ENCODE measurements at places on chromosomes 3 and 15.

DNA sequence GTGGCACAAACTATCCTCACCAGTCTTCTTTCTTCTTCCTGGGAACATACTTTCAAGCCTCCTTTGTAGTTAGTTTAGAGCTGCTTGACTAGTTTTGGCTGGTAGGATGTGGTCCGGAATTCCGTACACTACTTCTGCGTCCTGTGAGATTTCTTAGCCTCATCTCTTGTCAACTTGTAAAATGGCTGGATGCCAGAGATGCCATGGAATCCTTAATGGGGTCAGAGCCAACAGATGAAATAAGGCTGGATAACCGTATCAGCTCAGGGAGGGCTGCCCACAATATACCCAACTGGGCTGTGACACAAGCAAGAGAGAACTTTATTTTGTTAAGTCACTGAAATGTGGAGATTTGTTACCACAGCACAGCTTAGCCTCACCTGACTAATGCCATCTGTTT, 466.9 kb upstream of the MDFIC2 start:
- no peak for DNase-seq

DNA sequence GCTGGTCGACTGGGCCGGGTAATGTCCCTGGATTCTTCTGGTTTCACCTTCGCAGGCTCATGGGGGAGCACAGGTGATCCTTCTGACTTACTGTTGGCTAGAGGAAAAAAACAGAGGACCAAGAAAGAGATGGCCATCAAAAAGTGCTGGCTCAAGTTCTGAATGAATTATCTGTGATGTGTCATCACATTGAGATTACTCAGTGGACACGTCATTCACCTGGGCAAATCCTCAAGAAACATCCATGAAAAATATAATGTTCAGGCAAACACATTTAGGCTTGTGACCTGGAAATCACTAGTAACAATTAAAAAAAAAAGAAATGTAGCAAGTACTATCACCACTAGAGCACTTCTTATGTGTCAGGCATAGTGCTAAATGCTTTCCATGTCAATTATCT, 81.5 kb upstream of the SLC2A2 start:
- DNase-seq, result no peak

DNA sequence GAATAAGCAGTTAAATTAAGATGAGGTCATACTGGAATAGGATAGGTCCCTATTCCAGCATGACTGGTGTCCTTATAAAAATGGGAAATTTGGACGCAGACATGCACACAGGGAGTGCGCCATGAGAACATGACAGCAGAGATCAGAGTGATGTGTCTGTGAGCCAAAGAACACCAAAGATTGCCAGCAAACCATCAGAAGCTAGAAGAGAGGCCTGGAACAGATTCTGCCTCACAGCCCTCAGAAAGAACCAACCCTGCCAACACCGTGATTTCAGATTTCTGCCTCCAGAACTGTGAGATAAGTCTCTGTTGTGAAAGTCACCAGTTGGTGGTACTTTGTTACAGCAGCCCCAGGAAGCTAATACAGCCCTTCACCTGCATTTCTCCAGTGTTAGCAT, 34.7 kb downstream of the EPHB1 start:
- no peak for DNase-seq

DNA sequence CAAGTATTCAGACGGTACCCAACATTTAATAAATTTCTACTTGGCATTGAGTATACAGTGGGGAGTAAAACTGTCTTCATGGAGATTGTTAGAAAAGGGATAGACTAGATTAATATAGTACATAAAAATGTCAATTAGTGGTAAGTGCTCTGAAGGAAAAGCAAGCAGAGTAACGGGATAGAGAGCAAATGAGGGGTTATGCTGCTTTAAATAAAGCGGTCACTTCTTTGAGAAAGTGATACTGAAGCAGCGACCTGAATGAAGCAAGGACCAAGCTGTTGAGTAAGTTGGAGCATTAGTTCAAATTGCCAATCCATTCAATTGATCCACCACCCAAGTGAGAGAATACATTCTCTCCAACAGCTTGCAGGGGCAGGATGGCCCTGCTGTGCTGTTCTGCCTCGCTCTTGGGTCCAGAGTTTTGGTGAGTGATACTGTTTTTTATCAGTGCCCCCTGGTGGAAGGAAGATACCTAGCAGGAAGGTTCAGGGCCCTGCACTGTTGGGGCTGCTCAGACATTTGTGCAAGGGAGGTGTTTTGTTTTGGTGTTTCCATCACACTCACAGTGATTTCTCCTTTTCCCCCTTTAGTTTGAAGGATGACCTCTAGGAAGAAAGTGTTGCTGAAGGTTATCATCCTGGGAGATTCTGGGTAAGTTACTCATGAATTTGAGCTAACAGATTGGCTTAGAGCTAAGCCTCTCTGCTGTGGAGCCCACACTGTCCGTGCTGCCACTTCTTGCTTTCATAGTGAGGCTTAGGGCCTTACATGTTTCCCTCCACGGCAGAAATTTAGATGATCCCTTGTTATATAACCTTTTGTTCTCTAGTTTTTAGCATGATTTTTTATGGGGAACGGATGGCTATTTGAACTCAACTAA, 69.0 kb downstream of the RAB7A start:
- DNase-seq, result peak; percentile 86

GRCh38 chr15:77537006-77537405, 95.7 kb downstream of the LINGO1 start:
- DNase-seq, result no peak

DNA sequence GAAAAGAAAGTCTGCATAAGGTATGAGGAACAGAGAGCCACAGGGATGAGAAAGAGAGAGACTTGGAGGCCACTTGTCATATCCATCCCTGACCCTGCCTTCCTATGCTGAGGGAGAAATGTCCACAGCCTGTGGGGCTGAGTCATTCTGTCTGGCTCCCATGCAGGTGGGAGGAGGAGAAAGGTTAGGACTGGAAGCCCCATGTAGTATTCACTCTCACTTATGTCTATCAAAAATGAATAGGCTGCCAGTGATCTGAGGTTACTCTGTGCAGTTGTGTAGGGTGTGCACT, 71.3 kb downstream of the RAB11A start:
- DNase-seq, result no peak

- DNase-seq, result no peak
Measured at GRCh38 chr3:74636981-74637380, 22.5 kb upstream of the CNTN3 start.

DNA sequence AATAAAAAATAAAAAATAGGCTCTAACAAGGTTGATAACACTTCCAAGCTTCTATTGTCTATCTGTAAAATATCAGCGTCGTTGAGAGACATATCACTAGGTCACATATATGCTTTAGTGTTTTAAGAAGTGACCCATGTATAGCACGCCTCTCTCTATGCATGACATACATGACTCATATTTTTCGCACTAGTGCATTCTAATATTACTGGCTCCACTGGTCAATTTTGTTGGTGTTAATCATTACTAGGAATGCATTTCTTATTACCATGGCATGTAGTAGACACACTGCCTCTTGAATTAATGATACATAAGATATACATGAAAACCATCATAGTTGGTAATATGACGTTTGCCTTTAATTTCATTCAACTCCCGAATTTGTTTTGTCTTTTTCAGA, 203.1 kb downstream of the CHL1 start:
- DNase-seq, result no peak

GRCh38 chr3:161851941-161852566, 355.4 kb downstream of the OTOL1 start:
- DNase-seq, result peak; percentile 44

DNA sequence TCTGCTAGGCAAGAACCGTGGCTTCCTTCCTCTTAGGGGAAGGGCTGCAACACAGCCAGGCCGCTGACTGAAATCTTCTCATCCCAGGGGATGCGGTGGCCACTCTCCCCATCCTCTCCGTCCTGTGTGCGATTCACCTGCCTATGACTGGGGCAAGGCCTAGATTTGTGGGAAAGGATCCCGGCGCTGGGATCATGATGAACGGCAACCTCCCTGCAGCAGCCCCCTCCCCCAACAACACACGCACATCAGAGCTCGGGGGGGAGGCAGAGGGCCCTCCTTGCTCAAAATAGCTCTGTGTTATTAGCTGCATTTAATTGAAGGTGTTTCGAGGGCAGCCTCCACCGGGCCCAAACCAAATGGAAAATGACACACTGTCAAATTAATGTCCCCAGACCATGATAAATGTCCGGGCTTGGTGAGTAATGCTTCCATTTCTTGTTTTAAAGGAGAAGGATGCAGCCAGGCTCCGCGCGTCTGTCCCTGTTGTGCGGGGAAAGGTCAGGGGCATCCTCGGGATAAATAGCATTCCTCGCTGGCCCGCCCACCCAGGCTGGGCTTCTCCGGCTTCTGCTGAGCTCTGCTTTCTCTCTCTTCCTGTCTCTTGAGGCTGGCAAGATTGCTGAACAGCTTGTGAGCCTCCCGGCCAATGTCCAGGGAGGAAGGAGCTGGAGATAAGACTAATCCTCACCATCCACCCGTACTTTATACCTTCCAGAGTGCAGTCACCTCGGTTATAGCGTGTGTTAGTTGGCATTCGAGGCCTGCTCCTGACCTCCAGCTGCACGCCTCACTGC, 56.4 kb upstream of the TLE3 start:
- DNase-seq, result peak; percentile 87

- DNase-seq, result no peak
Measured at GRCh38 chr3:194518652-194519051, 31.9 kb upstream of the ATP13A3 start.

DNA sequence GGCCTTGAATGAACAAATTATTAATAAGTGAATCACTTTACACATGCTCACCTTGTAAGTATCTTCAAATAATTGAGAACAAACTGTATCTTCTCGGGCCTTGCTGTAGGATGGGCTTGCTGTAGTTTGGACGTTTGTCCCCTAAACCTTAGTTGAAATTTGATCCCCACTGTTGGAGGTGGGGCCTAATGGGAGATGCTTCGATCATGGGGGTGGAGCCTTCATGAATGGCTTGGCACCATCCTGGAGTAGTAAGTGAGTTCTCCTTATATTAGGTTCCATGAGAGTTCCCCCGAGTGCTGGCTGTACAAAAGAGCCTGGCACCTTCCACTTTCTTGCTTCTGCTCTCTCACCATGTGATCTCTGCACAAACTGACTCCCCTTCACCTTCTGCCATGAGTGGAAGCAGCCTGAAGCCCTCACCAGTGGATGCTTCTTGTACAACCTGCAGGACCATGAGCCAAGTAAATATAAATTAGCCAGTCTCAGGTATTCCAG, 29.3 kb downstream of the PIGB start:
- DNase-seq, result no peak

DNA sequence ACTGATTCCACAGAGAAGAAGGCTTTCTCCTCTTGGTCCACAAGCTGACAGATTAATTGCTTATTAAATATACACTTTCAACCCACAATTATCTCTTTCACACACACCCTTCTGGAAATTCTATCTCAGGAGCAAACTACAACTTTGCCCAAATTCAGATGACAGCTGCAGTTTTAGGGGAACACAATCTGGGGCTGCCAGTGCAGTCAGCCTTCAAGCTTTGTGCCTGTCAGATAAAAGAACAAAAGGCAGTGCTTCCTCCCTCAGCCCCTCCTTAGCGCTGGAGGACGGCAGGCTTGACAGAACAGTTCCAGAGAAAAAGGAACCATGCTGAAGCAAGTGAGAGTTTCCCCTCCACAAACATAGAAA, 99.6 kb downstream of the TMCC1 start:
- DNase-seq, result no peak

- DNase-seq, result no peak
Measured at GRCh38 chr15:101549647-101550046, 60.1 kb upstream of the PCSK6 start.

GRCh38 chr3:143674100-143674968, 173.9 kb downstream of the SLC9A9 start:
- peak; percentile 82 for DNase-seq

GRCh38 chr3:106813742-106814141, 563.5 kb upstream of the CCDC54 start:
- no peak for DNase-seq

- no peak for DNase-seq
Measured at GRCh38 chr3:155242342-155242741, 51.1 kb downstream of the STRIT1 start.

- DNase-seq, result peak; percentile 15
Measured at GRCh38 chr3:124297062-124297980, 305.4 kb upstream of the ROPN1 start.

DNA sequence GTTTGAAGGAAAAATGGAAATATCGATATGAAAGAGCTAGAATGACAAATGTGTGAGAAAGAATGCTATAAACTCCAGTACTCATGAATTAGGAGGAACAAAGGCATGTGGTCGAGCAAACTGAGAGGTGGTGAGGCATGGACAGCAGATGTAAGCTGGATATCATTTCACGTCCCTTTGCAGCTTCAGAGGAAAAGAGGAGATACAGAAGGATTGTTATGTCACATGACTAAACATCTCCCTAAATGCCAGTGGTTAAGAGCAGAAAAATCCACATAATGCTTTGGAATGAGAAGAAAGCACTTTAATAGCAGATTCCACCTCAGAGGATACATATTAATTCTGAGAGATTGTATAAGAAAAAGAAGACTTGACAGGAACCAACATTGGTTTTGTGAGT, 248.7 kb downstream of the ZIC4 start:
- no peak for DNase-seq

GRCh38 chr3:98886525-98886924, 15.0 kb downstream of the DCBLD2 start:
- DNase-seq, result no peak

DNA sequence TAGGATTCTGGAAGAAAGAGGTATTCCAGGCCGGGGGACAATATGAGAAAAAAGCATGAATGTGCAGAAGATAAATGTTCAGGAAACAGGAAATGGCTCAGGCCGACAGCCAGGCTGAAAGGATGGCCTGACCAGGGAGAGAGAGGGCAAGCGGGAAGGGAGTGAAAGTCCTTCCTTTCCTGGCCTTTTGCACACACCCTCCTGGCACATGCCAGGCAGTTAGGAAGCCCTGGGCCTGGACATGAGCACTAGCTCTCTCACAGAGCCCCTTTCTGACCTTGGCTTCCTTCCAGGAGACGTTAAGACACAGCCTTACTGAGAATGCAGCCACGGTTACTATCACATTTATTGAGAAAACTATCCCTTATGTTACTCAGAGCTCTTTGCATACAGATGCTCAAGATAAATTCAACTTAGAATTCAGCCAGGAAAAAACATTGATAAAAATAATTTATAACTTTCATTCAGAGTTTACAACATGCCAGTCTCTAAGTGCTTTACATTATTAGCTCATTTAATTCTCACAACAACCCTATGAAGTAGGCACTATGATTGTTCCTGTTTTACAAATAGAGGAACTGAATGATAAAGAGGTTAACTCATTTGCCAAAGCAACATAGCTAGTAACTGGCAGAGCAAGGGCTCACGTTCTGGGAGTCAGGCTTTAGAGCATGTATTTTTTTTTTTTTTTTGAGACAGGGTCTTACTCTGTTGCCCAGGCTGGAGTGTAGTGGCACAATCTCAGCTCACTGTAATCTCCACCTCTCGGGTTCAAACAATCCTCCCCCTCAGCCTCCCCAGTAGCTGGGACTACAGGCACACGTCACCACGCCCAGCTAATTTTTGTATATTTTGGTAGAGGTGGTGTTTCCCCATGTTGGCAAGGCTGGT, 39.4 kb upstream of the SMAD3 start:
- DNase-seq, result no peak

- no peak for DNase-seq
Measured at GRCh38 chr3:119809249-119810017, 27.5 kb downstream of the NR1I2 start.

All from retina (tissue), 1 donor.